ENCODE measurements at places on chromosomes 5 and 9.
A peak's percentile ranks its signal among the peaks of the same experiment; 100 is the strongest.

GRCh38 chr9:31355159-31355882, 1029.1 kb upstream of the ACO1 start:
- H3K27me3 ChIP-seq: no peaks in the 10 kb centered on the region
- H3K4me3 ChIP-seq: no peak overlapping the region
- no peak overlapping the region for H3K27ac ChIP-seq

DNA sequence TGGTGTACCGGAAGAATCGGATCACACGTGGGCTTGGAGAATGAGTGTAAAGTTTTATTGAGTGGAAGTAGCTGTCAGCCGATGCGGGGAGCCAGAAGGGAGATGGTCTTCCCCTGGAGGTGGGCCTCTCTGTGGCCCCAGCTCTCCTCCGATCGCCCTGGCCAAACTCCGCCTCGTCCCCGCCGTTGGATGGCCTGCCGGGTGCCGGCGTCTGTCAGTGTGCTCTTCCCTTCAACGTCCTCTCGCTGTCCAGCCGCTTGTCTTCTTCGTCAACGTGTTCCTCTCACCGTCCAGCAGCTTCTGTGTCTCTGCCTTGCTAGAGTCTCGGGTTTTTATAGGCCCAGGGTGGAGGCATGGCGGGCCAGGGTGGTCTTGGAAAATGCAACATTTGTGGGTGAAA, 27.6 kb upstream of the TMEM215 start:
- DNase-seq: no peak
- H3K27me3 ChIP-seq: no peaks in the 10 kb centered on the region
- no peak overlapping the region for H3K27ac ChIP-seq
- no peaks in the 10 kb centered on the region for H3K4me1 ChIP-seq
- H3K36me3 ChIP-seq: no peaks in the 10 kb centered on the region

DNA sequence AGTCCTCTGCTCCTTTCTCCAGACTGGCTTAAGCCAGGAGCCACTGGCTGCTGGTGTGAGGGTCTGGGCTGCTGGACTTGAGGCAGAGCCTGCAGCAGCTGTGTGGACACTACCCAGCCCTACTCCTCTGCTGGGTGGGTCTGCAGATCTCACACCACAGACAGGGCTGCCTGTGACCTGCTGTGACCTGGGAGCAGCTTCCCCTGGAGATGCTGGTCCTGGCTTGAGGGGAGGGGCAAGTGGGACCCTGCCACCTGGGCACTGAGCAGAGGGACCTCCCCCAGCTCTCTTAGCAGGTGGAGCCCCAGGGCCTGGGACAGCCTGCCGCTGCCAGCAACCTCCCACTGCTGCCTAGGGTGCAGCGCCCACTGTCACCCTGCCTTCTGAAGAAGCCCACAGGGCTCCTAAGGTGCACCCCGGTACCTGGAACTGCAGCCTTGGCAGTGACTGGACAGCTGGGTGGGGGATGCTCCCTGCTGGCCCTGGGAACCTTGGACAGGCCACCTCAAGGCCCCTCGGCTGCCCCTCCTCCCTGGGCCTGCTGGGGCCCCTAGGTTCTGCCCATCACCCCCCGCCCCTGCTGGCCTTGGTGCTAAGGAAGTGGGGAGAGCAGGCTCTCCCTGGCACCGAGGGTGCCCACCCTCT, 9.1 kb downstream of the CACFD1 start:
- no peak overlapping the region for H3K27ac ChIP-seq
- H3K4me3 ChIP-seq: no peak overlapping the region
- no peaks in the 10 kb centered on the region for H3K4me1 ChIP-seq

GRCh38 chr5:36261186-36261585, 19.5 kb upstream of the NADK2 start:
- no peaks in the 10 kb centered on the region for H3K27me3 ChIP-seq
- H3K27ac ChIP-seq: no peak overlapping the region
- H3K36me3 ChIP-seq: no peaks in the 10 kb centered on the region
- no peaks in the 10 kb centered on the region for H3K4me1 ChIP-seq
- DNase-seq: no peak
- no peak overlapping the region for H3K4me3 ChIP-seq

DNA sequence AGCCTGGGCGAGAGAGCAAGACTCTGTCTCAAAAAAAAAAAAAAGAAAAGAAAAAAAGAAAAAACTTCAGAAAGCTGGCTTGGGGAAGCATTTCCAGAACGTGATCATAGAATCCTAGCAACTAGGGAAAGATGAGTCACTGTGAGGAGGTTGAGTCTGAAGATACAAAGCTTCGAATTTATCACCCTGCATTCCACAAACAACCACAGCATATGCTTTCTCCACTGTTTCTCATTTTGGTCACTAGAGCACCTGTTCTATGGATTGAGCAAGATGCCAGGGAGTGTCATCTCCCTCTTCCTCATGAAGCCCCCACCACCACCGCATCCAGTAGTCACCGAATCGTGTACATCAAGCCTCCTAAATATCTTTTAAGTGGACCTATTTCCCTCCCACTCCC, 37.9 kb downstream of the SEMA5A start:
- no peaks in the 10 kb centered on the region for H3K36me3 ChIP-seq
- no peaks in the 10 kb centered on the region for H3K27me3 ChIP-seq
- no peaks in the 10 kb centered on the region for H3K4me1 ChIP-seq
- H3K27ac ChIP-seq: no peak overlapping the region
- no peak overlapping the region for H3K4me3 ChIP-seq

- DNase-seq: no peak
- H3K4me1 ChIP-seq: peaks cover 42% of the 10 kb centered on the region
- H3K4me3 ChIP-seq: no peak overlapping the region
- H3K27ac ChIP-seq: no peak overlapping the region
- H3K36me3 ChIP-seq: no peaks in the 10 kb centered on the region
Measured at GRCh38 chr9:130450344-130451003, 5.7 kb downstream of the ASS1 start.

DNA sequence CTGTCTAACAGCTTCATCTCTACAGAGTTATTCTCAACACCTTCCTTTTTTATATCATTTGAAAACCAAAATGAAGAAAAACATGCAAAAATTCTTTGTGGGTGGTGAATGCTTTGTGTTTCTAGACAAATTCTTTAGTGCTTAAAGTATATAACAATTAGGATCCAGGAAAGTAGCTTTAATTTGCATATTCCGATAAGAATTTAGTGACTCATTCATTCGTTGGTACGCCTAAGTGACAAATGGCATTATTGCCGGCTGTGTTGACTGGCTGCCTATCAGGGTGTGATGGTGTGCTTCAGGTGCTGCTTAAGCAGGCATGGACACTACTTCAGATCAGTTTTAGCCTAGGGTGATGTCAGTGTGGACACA, 35.2 kb downstream of the LMNB1 start:
- no peak overlapping the region for H3K27ac ChIP-seq
- DNase-seq: no peak
- H3K27me3 ChIP-seq: no peaks in the 10 kb centered on the region
- peaks cover 2% of the 10 kb centered on the region for H3K36me3 ChIP-seq
- H3K4me1 ChIP-seq: peaks cover 15% of the 10 kb centered on the region

GRCh38 chr9:33260372-33260771, 4.1 kb downstream of the BAG1 start:
- DNase-seq: no peak
- H3K4me3 ChIP-seq: no peak overlapping the region
- no peaks in the 10 kb centered on the region for H3K27me3 ChIP-seq
- H3K27ac ChIP-seq: no peak overlapping the region

DNA sequence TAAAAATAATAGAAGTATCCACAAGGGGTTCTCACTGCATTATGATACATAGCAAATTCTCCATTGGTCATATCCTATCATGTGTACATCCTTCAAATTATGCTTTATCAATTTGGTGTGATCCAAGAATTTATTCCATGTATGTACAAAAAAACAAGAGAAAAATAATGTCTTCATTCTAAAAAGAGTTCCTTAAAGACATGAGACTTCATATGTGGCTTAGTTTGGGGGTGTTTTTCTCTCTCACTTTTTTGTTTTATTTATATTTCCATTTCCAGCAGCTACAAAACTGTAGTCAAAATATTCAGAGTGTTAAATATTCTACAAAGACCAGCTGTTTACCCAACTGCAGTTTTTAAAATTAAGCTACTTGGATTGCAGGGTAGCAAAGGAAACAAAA, 972.0 kb downstream of the DTWD2 start:
- H3K4me1 ChIP-seq: no peaks in the 10 kb centered on the region
- H3K27me3 ChIP-seq: no peaks in the 10 kb centered on the region

- H3K4me3 ChIP-seq: no peak overlapping the region
- 0 out of 2 replicates have a peak, but pooled peaks cover 5% of the 10 kb centered on the region for H3K36me3 ChIP-seq
- H3K27ac ChIP-seq: no peak overlapping the region
- no peaks in the 10 kb centered on the region for H3K27me3 ChIP-seq
- no peaks in the 10 kb centered on the region for H3K4me1 ChIP-seq
- DNase-seq: no peak
Measured at GRCh38 chr5:79488775-79489174, 25.2 kb downstream of the HOMER1 start.

DNA sequence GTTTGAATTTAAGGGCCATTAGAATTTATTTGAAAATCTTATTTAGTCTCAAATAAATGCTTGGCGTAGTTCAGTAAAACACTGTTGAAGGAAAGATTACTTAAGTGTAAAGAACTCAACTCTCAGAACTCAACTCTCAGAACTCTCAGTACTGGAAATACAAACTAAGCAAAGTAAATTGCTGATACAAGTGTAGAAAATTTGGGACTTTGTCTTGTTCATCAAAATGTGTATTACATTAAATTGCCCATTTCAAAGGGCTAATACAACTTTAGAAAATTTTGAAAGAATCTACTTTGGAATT, 99.4 kb downstream of the CSNK1G3 start:
- no peak for DNase-seq
- H3K27ac ChIP-seq: no peak overlapping the region
- no peaks in the 10 kb centered on the region for H3K4me1 ChIP-seq

DNA sequence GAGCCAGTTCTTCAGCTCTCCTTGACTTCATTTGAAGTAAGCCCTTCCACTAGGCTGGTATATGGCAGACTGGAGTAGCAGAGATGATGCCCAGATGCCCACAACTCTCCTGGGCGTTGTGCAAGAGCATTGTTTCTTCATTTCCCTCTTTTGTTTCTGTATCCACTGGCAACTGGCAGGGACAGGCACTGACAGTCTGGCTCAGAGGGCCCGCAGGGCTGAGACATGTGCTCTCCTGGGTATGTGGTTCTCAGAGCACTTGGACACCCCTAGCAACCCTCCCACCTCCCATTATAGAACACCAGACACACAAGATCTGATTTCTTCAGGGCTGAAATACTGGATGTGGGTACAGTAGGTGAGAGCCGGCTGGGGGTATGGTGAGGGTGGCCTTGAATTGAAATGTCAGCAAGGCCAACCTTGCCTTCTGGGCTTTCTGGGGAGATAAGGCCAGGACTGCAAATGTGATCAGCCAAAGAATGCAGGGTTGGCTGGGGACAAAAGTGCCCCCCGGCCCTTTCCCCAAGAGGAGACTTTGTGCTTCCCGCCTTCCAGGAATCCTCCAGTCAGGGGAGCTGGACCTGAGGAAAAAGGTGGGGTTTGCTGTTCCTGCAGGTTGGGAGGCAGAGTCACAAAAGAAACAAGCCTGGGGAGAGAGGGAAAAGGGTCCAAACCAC, 28.6 kb upstream of the CTNNA1 start:
- peak overlapping the region; percentile 74 for H3K27ac ChIP-seq
- H3K4me1 ChIP-seq: peaks cover 55% of the 10 kb centered on the region
- H3K4me3 ChIP-seq: peak overlapping the region; percentile 17
- no peaks in the 10 kb centered on the region for H3K36me3 ChIP-seq
- peak; percentile 79 for DNase-seq

- no peak overlapping the region for H3K27ac ChIP-seq
- no peak overlapping the region for H3K4me3 ChIP-seq
- no peak for DNase-seq
Measured at GRCh38 chr5:58875599-58875998, 292.7 kb downstream of the RAB3C start.

GRCh38 chr9:130120299-130120587, 52.0 kb upstream of the NCS1 start:
- H3K4me3 ChIP-seq: no peak overlapping the region
- H3K4me1 ChIP-seq: peaks cover 13% of the 10 kb centered on the region
- H3K36me3 ChIP-seq: no peaks in the 10 kb centered on the region
- H3K27ac ChIP-seq: no peak overlapping the region
- DNase-seq: no peak

DNA sequence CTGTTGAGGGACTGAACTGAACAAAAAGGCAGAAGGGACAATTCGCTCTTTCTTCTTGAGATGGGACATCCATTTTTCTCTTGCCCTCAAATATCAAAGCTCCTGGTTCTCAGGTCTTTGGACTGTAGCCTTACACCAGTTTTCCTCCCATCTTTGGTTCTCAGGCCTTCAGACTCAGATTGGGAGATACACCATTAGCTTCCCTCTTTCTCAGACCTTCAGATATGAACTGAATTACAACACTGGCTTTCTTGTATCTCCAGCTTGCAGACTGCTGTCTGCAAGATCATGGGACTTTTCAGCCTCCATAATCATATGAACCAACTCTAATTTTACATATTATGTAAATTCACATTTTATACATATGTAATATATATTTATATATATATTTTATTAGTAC, 12.6 kb upstream of the CCNG1 start:
- no peaks in the 10 kb centered on the region for H3K36me3 ChIP-seq
- H3K27me3 ChIP-seq: no peaks in the 10 kb centered on the region
- no peak overlapping the region for H3K27ac ChIP-seq
- no peaks in the 10 kb centered on the region for H3K4me1 ChIP-seq
- H3K4me3 ChIP-seq: no peak overlapping the region
- no peak for DNase-seq

DNA sequence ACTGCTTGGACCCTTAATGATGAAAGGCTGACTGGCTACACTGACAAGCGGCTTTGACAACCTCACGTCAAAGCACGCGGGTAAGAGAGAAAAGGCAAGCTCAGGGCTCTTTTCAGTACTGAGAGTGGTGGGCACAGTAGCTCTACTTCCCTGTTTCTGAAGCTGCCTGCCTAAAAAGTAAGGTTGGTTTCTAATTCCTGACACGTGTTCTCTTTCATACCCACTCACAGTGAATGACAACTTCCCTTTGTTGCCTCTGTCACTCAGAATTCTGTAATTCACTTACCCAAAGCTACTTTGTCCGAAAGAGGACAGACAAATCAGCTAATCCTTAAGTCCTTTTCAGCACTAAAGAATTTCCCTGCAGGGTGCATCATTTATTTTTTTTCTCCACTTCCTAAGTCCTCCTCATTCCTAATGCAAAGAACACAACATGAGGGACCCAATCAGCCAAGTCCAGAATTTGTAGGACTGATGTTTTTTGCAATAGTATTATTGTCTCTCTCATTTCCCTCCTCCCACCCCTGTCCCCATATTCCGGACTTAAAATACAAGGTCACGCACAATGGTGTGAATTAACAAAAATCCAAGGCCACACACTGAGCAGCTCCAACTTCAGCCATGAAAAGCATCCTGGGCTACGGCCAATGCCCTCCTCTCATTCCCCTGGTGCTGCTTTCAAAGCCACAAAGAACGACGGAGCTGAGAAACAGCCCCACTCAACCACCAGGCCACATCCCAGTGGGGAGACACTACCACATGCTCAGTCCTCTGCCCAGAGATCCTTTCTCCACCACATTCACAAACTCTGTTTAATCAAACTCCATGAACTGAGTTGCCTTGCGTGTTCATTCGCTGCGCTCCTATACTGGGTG, 221.0 kb downstream of the TSSK1B start:
- H3K4me1 ChIP-seq: no peaks in the 10 kb centered on the region
- no peak for DNase-seq
- no peak overlapping the region for H3K27ac ChIP-seq
- H3K36me3 ChIP-seq: no peaks in the 10 kb centered on the region
- H3K27me3 ChIP-seq: no peaks in the 10 kb centered on the region

- H3K27me3 ChIP-seq: no peaks in the 10 kb centered on the region
- H3K36me3 ChIP-seq: no peaks in the 10 kb centered on the region
- no peak for DNase-seq
- H3K4me1 ChIP-seq: no peaks in the 10 kb centered on the region
Measured at GRCh38 chr5:128626536-128627090, 88.6 kb upstream of the FBN2 start.
